Stimulated activated CD8-positive, alpha-beta memory T cell treated with anti-CD3 and anti-CD28 coated beads, Interleukin-2, amount 100 ng/mL, for 48 hours (primary cell): ENCODE measurements at places on chromosomes 2 and 18.

DNA sequence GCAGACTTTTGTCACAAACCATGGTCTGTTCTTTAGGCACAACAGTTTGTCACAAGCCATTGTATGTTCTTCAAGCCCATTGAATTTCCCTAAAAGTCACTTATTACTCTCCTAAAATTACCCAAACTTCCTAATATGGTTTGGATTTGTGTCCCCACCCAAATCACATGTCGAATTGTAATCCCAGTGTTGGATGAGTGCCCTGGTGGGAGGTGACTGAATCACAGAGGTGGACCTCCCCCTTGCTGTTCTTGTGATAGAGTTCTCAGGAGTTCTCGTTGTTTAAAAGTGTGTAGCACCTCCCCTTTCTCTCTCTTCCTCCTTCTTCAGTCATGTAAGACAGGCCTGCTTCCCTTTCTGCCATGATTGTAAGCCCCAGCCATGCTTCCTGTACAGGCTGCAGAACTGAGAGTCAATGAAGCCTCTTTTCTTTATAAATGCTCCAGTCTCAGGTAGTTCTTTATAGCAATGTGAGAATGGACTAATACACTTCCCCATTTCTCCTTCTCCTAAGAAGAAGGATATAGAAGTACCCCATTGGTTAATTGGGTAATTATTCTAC, 11.2 kb upstream of the GYPC start:
- DNase-seq = no peak

DNA sequence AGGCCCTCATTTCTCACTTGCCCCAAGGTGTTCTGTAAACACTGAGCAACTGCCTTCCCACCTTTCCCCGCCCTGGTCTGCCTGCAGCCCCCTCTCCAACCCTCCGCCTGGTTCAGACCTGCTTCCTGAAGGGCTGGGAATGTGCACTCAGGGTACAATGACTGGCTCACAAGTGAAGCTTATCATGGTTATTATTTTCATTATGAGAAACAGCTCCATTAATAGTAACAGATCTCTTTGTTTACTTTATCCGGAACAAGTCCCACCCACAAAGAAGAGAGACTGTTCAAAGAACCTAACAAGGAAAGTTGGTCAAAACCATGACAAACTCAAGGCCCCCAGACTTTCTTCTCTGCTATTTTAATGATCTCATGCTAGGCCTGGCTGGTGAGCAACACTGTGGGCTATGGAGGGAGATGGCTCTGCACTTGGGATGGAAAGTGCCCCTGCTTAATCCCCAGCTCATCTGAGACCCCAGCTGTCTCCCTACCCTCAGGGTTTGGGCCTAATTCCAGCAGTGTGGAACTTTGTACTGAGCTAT, 36.7 kb downstream of the ARHGAP25 start:
- DNase-seq = no peak

DNA sequence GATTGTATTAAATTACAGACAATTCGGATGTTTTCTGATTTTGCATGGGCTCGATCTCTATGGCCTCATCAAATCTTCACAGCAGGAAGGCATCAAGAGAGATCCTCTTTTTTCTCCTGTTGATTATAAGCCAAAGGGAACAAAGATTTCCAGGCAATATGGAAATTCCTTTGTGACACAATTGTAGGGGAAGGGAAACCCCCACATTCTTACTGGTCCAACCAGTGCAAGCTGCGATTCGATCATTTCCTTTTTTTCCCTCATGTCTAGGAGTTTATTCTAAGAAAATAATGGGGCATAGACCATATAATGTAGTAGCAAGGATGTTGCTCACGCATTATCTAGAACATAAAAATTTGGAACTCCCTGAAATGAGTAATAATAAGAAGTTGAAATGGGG, 87.7 kb downstream of the LYPD6 start:
- DNase-seq = no peak

- no peak for DNase-seq
Measured at GRCh38 chr2:6694555-6694954, 171.2 kb downstream of the CMPK2 start.

- no peak for DNase-seq
Measured at GRCh38 chr2:77459840-77460239, 62.3 kb downstream of the LRRTM4 start.

GRCh38 chr2:144409241-144409640, 110.7 kb downstream of the ZEB2 start:
- no peak for DNase-seq

- no peak for DNase-seq
Measured at GRCh38 chr2:222319586-222320435, 21.0 kb upstream of the PAX3 start.

DNA sequence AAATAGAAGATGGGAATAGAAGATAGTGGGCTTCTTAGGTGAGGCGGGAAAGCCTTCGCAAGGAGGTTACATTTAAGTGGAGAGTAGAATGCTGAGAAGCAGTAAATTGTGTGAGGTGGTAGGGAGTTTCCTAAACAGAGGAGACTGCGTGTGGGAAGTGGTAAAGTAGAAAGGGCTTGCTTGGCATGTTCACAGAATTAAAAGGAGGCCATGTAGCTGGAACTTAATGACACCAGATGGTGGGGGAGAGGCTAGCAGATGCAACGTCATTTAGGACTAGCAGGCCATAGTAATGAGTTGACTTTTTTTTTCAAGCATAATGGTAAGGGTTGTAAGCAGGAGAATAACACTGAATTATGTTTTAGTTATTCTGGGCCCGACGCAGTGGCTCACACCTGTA, 13.0 kb upstream of the RTN4 start:
- DNase-seq = no peak

GRCh38 chr18:42549596-42549995, 565.9 kb downstream of the RIT2 start:
- DNase-seq = no peak

DNA sequence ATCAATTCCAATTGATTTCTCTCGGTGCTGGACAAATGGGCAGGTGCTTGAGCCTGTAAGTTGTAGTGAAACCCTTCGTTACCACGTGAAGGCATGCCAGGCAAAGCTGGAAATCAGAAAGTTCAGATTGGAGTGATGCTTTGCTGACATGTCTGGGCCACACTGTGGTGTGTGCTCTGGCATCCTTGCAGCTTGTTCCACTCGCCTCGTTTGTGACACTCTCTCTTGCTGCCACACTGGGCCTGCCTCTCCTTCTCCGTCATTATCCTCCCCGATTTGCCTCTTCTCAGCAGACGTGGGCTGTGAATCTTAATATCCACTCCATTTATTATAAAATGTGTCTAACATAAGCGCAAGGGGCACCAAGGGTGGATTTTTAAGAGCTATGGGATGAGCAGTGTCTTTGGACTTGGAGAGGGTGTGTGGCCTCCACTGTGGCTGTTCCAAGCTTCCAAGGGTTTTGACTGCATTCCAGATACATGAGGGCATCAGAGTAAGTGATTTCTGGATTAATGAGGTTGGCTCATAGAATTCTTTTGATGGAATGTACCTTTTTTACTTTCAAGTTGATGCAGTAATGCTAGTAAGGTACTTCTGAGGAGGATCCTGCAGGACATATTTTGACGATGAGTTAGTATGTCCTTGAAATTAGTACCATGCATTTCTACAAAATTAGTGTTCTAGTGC, 238.8 kb downstream of the TPGS2 start:
- no peak for DNase-seq

DNA sequence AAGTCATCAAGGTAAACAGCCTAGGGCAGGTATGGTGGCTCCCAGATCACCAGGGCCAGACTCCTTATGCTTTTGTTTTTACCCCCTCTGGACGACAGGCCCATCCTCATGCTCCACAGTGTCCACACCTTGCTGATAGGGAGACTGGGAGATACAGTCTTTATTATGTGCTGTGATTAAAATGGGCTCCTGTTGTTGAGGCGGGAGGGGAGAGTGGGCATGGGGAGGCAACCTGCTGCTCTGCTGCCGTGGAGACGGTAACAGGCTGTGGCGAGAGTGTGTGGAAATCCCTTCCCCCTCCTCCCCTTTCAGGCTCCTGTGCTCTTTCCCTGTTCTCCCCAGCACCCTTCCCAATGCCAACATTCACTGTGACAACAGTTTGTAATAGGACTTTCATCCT, 38.2 kb upstream of the PNO1 start:
- no peak for DNase-seq

GRCh38 chr2:194674043-194674442, 983.0 kb upstream of the SLC39A10 start:
- DNase-seq = no peak

DNA sequence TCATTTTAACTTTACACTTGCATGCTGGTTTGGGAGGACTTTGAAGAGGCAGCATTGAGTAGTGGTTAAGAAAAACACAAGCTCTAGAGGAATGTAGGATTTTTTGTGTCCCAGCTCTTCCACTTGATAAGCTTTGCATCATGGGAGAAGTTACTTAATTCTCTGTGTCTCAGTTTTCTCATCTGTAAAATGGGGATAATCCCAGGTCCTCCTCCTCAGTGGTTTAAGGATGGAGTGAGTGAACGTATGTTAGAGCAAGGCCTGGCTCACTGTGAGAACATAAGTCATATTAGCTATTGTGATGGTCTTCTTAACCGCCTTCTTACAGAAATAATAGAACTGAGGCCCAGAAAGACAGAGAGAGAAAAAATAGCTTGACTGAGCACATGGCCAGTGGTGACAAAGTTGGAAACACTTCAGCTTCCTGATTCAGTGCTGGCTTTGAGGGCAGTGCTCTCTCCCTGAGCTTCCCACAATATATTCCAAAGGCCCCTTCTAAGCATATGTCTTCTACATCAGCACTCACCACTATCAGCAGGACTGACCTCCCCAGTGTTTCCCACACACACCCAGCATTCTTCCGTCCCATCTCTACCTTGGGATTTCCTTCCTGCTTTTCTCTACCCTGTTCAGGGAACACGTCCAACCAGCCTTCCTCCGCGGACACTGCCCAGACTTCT, 214.9 kb upstream of the TNP1 start:
- DNase-seq = no peak

DNA sequence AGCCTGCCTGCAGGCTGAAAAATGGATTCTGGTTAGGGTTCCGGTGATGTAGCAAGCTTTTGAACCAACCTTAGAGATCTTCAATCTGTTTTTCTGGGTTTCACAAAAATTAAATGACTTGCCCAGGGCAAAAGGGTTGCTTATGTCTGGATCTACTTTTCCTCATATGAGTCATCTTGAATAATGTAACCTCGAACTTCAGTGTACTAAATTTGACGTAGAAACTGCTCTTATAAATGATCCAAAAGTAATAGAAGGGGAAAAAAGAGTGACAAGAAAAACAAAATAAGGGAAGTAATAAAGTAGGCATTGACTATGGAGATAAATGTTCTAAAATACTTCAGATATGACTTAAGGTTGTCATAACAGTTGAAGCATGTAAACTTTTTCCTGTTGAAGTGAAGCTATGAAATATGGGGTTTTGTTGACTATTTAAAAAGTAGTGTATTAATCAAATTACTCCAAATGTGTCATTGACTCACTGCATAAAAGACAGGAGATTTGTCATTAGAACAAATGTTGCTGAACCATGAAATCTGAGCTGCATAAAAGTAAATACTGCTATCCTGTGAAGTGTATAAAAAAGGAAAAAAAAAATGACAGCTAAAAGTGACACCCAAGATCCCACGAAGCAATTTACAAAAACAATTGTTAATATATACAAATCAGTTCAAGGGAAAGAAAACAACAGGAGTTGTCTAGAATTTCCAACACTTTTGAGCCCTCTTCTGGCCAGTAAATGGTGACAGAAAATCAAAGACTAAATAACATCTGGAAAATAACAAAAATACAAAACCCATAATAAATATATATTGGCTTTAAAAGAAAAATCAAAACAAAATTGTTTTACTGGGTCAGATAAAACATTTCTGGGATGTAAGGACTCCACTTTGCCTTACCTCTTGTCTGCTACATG, 103.6 kb upstream of the SERPINE2 start:
- no peak for DNase-seq

- DNase-seq = no peak
Measured at GRCh38 chr2:45804987-45805755, 153.7 kb downstream of the PRKCE start.

GRCh38 chr2:218128781-218129457, 3.1 kb downstream of the CXCR2 start:
- DNase-seq = no peak

DNA sequence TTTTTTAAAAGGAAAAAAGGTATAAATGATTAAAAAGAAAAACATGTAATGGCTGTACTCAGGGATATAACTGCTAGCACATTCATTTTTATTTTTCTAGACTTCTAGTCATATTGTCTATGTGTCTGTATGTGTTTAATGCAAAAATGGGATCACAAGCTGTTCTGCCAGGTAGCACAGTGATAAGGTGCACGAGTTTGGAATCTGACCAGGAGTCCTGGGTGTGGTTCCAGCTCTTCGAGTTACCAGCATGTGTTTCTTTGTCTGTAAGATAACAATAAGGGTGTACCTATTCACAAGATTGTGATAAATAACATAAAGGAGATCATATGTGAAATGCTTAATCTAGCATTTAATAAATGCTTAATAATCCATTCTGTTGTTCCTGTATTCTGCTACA, 145.3 kb downstream of the PKP4 start:
- no peak for DNase-seq

DNA sequence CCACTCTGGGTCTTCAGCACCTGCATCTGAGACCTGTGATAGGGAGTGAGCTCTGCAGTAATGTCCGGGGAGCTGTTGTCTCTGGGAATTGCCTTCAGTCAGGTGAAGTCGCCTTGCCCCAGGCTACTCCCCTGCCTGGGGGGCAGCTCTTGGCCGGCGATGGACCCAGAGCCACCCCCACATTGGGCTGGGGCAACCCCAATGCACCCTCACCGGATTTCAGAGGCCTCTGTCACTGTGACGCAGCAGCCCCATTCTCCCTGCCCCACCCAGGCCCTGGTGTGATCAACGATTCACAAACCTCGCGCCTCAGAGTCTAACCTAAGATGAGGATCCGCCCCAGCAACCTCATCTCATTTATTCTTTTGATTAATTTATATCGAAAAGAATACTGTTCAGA, 303.6 kb downstream of the NDUFA10 start:
- no peak for DNase-seq

- no peak for DNase-seq
Measured at GRCh38 chr2:237573721-237574415, 7.5 kb downstream of the PRLH start.

- no peak for DNase-seq
Measured at GRCh38 chr2:3007135-3007534, 370.5 kb downstream of the EIPR1 start.

GRCh38 chr2:230308402-230309000, 18.5 kb upstream of the SP140L start:
- no peak for DNase-seq

DNA sequence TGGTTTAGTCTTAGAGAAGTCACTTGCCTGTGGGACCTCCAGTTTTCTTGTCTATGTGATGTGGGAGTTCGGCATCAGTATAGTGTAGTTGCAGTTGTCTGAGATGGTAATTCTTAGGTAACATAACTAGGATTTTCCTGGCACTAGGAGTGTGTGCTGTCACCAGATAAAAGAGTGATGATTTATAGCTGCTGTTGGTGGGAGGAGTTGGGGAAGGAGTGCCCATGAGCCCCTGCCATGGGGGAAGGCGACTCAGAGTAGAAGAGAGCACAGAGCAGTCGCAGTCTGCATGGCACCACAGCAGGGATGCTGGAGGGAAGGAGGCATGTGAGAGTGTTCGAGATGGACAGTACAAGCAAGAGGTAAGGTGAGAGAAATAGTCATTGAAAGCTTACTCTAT, 38.7 kb downstream of the ATP9B start:
- DNase-seq = no peak

- no peak for DNase-seq
Measured at GRCh38 chr2:43419876-43420275, 176.0 kb downstream of the THADA start.

- DNase-seq = no peak
Measured at GRCh38 chr2:198173242-198173641, 368.8 kb downstream of the PLCL1 start.

GRCh38 chr2:164126960-164127660, 391.3 kb upstream of the FIGN start:
- DNase-seq = no peak
